Activated CD4-positive, alpha-beta T cell treated with anti-CD3 and anti-CD28 coated beads for 24 hours (primary cell): ENCODE measurements at places on chromosomes 5 and 9.

GRCh38 chr9:129962889-129963703, 79.9 kb downstream of the FNBP1 start:
- DNase-seq, result peak; percentile 40

DNA sequence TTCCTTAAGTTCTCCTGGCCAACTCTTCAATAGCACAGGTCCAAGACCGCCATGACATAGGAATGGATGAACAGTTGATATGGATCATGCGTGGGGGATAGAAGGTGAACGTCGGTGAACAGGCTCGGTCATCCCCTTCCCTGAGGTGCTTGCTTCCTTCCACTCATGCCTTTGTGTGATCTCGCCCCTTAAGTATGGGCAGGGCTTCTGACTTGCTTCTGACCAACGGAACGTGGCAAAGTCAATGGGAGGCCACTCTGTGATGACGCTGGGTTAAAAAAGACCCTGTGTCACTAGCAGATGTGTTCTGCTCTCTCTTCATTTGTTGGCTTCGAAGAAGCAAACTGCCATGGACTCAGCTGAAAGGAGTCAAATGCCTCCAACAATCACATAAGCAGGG, 240.5 kb upstream of the TUT7 start:
- DNase-seq, result no peak

GRCh38 chr9:124457887-124458431, 7.7 kb downstream of the ADGRD2 start:
- no peak for DNase-seq

DNA sequence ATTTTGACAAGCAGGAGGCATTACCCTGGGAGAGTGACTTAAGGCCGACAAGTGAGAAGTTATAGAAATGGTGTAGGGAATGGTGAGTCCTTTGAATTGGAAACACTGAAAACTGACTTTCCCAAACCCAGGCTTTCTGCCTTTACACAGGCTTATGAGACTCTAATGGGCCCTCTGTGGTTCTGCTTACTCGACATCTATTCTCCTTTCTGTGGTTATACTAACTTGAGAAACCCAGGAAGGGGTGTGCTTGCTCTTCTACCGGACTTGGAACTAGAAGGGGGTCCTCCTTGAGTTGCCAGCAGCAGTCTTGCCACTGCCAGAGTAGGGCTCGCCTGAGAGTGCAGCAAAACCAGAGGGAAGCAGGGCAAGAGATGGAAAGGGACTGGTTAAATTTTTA, 63.3 kb downstream of the FYB1 start:
- no peak for DNase-seq

- no peak for DNase-seq
Observed at GRCh38 chr5:8320244-8320643, 451.3 kb downstream of the MTRR start.

GRCh38 chr5:142012186-142012785, 541 bp downstream of the GNPDA1 start:
- peak; percentile 69 for DNase-seq

- no peak for DNase-seq
Observed at GRCh38 chr5:178230879-178231538, 1.6 kb downstream of the PHYKPL start.

DNA sequence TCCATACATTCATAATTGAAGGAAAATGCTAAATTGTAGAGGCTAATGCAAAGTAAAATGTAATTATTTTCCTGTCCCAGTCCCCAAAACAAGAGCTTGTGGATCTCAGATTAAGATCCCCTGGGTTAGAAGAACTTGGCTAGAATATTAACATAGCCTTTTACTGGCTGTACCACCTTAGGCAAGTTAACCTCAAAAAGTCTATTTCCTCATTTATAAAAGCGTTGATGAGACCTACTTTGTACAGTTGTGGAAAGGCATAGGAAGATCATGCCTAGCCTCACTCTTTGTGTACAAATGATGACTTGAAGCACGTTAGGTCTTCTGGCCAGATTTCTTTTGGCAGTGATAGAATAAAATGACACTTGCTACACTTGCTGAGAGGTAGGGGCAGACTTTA, 97.2 kb downstream of the F2RL2 start:
- no peak for DNase-seq

- no peak for DNase-seq
Observed at GRCh38 chr9:120944434-120944843, 17.8 kb upstream of the TRAF1 start.

- DNase-seq, result no peak
Observed at GRCh38 chr5:150256410-150257064, 33.0 kb downstream of the CAMK2A start.

DNA sequence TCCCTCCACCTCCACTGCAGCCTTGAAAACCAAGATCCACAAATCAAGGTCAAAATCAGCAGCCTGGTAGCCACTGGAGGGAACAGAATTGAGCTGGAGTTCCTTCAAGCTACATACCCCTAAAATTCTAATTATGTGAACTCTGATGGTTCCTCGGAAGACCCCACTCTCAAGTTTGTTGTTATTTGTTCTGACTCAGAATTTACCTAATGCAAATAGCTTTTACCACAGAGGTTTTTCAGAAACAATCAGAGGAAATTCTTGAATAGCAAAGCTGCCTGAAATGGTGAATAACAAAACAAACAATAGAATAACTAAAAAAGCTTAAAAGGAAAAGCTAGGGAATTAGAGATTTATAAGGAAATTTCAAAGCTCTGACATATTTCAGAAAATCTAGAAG, 220.0 kb downstream of the CDH18 start:
- DNase-seq, result no peak

- DNase-seq, result no peak
Observed at GRCh38 chr5:133746834-133747233, 134.5 kb upstream of the FSTL4 start.

- no peak for DNase-seq
Observed at GRCh38 chr5:134420343-134420742, 8.7 kb upstream of the CDKN2AIPNL start.

- no peak for DNase-seq
Observed at GRCh38 chr5:173778152-173778782, 109.9 kb upstream of the CPEB4 start.

DNA sequence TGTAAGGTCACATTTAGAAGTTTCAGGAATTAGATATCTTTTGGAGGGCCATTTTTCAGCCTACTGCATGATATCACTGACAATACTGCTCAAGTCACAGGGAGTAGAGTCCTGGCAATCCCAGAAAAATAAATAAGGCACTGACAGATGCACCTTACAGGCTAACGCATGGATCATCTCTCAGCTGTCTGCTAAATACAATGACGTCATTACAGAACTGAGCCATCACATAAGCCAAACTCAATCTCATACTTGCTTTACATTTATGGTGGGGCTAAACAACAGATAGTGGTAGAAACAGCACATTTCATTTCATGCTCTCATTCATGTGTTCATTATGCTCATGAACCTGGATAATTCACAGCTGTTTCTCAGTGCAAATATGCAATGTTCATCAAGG, 243.7 kb downstream of the SEMA5A start:
- no peak for DNase-seq

DNA sequence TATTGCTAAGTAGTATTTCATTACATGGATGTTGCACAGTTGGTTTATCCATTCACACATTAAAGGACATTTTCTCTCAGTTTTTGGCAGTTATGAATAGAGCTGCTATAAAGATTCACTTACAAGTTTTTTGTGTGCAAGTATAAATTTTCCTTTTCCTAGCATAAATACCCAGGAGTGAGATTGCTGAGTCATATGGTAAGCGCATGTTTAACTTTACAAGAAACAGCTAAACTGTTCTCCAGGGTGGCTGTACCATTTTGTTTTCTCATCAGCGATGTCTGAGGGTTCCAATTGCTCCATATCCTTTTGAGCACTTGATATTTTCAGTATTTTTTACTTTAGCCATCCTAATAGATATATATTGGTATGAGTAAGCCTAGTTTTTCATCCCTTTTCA, 16.4 kb upstream of the ABCA1 start:
- DNase-seq, result no peak

DNA sequence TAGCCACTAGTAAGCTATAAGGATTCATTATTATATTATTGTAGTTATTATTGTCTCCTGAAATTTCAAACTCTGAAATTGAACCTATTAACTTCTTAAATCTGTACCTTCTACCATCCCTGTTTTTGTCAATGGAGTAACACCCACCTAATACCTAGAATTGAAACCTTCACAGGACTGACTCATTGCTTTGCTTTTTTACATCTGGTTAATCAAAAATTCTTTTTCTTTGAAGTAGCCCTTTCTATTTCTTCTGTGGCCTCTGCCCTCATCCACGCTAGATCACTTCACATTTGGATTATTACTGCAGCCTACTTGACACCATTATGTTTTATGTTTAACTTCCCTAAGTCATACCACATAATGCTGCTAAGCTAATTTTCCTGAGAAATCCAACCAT, 35.6 kb downstream of the RBM27 start:
- no peak for DNase-seq
